Neural progenitor cell (in vitro differentiated cells): ENCODE measurements at places on chromosomes 16 and 17.
A peak's percentile ranks its signal among the peaks of the same experiment; 100 is the strongest.

DNA sequence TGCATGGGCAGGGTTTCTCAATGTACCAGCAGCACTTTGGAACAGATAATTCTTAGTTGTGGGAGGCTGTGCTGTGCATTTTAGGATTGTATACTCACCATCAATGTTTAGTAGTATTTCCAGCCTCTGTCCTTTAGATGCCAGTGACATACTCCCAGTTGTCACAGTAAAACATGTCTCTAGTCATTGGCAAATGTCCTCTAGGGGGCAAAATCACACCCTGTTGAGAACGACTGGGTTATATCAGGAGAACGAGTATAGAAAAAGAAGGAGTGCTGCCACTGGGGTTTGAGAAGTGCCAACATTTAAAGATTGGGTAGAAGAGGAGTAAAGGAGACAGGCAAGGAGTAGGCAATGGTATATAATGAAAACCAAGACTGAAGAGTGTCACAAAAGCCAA lies 37.9 kb upstream of the SMIM36 start:
- DNase-seq, result peak; percentile 56

DNA sequence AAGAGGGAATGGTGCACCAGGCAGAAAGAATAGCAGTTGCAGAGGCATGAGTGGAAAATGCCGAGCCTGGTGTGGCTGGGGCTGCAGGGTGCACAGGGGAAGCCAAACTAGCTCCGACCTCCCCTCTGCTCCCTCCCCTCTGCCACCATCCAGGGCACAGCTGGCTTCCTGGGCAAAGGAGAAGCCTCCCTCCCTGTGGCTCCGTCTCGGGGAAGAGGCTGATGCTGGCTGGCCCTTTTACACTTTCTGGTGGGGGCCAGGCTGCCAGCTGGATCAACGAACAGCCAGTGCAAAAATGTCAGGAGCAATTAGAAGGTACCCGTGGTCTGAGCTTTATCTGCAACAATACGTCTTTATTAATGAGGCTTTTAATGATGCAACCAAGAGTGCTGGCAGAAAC lies 37.1 kb upstream of the KCNJ12 start:
- no peak for DNase-seq

DNA sequence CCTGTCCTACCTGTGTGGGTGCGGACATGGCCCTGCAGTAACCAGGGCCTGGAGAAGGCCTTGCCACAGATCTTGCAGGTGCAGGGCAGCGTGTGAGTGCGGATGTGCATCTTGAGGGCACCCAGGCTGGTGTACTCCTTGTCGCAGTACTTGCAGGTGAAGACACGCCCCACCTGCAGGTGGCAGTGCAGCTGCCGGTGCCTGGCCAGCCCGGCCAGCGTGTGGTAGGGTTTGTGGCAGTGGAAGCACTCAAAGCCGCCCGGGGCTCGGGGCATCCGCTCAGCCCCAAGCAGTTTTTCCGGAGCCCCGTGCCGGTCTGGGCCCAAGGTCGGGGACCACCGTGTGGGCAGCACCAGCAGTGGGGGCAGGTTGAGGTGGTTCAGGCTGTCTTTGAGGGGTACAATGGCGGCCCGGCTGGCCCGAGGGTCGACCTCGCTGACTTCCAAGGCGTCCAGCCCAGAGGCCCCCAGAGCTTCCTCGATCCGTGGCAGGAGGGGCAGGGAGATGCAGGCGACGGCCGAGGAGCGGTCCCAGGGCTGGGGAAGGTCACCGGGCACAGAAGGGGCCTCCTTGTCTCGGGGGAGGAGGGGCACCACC lies 5.1 kb downstream of the SNAI3 start:
- peak; percentile 43 for DNase-seq

DNA sequence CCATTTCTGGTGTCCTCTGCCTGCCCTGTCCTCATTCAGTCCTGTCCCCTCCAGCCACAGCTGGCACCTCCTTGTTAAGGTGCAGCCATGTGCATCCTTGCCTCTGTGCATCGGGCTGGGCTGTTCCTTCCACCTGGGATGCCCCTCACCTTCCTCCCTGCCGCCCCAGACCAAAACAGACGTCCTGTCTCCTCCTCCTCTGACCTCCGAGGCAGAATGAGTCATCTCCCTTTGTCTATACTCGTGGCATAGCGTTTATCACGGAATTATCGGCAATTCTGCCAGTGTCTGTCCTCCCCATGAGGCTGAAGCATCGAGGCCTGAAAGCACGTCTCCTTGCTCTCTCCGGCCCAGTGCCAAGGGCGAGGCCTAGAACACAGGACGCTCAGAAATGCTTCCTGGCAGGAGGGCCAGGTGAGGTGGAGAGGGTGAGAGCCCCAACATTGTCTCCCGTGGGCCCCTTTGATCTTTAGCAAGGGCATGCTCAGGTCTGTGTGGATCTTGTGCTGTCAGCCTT lies 4.6 kb downstream of the RAI1 start:
- no peak for DNase-seq

- peak; percentile 69 for DNase-seq
Measured at GRCh38 chr17:77019893-77020379, 120.8 kb upstream of the SEC14L1 start.

- peak; percentile 75 for DNase-seq
Measured at GRCh38 chr16:12896562-12896961, 4.8 kb upstream of the SHISA9 start.
